Activated T-helper 9 cell treated with anti-CD3 and anti-CD28 coated beads, Interleukin-2, amount 50 U/mL, for 16 hours (primary cell): ENCODE measurements at places on chromosomes 16 and 17.

DNA sequence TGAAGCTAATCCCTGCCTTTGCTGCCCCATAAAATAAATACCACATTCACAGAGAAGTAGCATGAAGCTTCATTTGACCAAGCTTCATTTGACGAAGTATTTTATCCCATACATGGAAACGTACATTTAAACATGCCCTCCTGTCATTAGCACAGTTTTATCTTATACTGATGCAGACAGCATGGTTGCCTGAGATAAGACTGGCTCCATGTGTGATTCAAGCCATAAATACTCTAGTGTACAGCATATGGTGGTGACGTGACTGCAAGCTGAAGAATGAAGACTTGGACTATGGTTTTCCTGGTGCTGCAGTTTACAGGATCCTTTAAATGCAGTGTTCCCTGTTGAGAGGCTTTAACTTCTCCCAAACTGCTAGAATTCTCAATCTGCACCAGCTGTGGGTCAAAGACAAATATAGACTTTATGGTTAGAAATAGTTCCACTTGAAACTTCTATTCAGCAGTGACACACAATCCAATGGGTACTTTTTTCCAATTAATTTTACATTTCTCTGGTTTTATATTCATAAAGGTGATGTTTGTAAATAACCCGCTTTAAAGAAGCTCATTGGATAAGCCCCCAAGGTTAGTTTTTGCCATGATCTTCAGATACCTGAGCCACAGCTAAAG lies 64.9 kb downstream of the CYB561 start:
- no peak for DNase-seq

DNA sequence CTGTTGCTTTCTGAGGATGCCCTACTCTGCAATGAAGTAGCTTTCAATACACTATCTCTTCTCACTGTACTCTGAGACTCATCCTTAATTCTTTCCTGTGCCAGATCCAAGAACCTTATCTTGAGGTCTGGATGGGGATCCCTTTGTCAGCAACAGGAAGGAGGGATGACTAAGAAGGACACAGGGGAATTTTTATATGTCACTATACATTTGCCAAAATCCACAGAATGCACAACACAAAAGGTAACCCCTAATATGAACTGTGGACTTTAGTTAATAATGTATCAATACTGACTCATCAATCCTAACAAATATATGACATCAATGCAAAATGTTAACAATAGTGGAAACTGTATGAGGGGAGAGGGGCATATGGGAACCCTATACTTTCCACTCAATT lies 4.7 kb upstream of the RBBP6 start:
- no peak for DNase-seq

GRCh38 chr16:58670946-58671583 lies 13.5 kb downstream of the SLC38A7 start:
- DNase-seq = no peak

GRCh38 chr16:24164416-24164815 lies 91.7 kb upstream of the CACNG3 start:
- no peak for DNase-seq

- DNase-seq = no peak
Measured at GRCh38 chr17:70184207-70184606, 14.9 kb downstream of the KCNJ2 start.

DNA sequence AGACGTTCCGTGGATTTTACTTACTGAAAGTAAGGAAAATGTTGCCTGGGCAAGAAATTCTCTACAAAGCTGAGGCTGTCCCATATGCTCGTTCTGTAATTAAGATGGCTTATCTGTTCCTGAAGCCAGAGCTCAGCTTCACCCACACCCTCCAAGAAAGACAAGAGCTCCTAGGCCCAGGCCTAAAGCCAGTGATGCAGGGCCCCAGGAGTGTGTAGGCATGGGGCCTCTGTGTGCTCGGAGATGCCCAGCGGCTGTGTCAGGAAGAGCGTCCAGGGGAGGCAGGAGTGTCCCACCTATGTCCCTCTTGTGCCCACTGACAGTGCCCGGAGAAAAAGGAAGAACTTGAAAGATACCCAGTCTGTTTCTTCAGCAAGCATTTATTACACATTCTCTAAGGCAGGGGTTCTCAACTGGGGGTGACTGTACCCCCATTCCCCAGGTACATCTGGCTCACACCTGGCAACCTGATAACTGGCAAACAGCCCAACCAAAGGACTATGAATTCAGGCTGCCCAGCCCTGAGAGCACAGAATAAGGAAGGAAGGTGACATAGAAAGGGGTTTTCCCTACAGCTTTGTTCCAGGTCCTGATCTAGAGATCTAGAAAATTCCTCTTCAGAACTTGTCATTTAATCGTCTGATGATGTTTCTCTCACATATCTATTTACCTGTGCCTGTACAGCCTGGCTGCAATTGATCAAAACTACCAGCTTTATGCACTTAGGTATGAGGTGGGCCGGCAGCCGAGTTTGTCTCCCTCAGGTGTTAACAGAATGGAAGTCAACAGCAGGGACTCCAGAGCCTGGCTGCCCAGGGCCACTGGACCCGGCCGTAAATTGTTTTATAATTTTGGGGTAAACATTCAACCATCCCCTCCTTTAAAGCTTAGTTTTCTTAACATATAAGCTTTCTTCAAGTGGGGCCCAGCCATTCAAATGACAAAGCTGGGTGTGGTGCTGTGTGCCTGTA lies 12.0 kb downstream of the SNN start:
- no peak for DNase-seq

DNA sequence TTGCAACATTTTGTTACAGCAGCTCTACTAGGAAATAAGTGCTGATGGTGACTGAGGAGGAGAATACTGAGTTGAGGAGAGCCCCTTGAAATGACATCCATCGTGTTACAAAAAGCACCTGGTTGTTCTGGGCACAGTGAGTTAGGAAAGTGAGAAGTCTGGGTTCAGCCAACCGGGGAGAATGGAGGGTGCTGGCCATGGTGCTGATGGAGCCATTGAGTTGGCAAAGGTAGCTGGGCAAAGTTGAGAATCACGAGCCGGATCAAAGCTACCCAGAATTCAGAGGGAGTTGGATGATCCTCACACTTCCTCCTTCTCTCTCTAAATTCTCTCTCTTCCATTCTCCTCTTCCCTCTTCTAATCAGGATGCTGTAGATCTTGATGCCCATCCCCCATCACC lies 35.0 kb upstream of the ASIC2 start:
- DNase-seq = no peak

DNA sequence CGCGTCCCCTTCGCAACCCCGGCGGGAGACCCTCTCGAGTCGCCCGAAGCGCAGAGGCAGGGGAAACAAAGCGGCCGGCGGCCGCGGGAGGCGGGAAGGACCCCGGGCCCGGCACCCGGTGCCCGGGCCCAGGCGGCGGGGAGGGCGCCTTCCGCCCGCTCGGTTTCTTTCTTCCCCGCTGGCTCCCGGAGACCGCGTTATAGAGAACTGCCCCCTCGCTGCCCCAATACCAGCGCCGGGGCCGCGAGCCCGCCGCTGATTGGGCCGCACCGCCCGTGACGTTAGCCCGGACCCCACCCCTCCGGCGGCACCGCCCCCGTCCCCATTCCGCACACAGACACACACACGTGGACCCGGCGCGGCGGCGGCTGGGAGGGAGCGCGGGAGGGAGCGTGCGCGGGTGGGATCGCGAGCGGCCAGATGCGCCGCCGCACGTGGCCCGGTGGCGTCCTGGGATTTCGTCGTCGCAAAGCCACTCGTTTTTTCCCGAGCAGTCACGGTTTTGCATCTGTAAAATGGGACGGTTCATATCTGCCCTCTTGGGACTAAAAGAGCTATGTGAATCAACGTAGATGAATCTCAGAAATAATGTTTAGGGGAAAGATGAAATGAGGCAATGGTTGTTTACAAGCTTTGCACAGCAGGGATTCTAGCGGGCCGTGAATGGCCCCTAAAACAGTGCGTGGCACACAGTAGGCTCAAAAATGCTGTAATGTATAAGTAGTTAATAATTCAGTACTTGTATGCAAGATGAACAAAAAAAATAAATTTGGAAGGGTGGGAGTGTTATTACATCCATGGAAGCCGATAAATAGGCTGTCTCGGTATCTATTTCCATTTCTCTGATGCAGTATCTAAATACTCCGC lies at the start of gene EPOP:
EPOP (minus strand) TSS at position 209 of the 867 bp plus-strand sequence. CDS start 462 bp downstream, outside the sequence.
- peak; percentile 84 for DNase-seq

GRCh38 chr16:28210979-28211588 lies 681 bp downstream of the XPO6 start:
- peak; percentile 66 for DNase-seq

DNA sequence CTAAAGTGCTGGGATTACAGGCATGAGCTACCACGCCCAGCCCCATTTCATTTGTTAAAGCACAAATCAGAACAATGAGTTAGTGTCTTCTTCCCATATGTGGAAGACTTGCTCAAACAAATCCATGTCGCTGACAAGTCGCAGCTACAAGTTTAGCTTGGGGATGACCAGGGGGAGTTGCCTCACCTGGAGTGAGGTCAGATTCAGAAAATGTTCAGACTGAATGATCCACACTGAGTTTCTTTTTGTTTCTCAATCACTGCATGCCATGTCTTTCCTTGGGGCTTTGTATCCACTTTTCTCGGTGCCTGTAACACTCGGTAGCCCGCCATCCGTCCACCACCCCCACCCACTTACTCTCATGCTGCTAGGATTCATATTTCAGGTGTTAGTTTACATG lies 437.3 kb upstream of the DYNLRB2 start:
- no peak for DNase-seq

GRCh38 chr16:10110552-10110951 lies 71.7 kb downstream of the GRIN2A start:
- no peak for DNase-seq

GRCh38 chr16:20611975-20612481 lies 35.9 kb upstream of the ACSM2B start:
- DNase-seq = no peak

DNA sequence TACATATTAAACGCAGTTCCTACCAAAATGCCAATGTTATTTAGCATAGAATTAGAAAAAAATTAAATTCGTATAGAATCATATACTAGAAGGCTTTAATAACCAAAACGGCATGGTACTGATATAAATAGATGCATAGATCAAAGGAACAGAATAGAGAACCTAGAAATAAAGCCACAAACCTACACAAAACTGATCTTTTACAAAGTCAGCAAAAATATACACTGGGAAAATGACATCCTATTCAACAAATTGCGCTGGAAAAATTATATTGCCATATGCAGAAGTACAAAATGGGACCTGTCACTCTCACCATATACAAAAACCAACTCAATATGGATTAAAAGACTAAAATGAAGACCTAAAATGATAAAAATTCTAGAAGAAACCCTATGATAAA lies 1882.6 kb downstream of the TP53TG3F start:
- no peak for DNase-seq

GRCh38 chr16:25493136-25493811 lies 198.5 kb upstream of the HS3ST4 start:
- DNase-seq = no peak
